Endothelial cell (in vitro differentiated cells): ENCODE measurements at places on chromosomes 3 and 15. TPM values are rescaled to one million over a fixed set of nuclear protein-coding genes. Genes with fewer than 3 reads are reported as not detected.

C2CD4A gene
- total RNA-seq, result 0.18 TPM

SHC4 gene
- 6.8 TPM for total RNA-seq

DNA sequence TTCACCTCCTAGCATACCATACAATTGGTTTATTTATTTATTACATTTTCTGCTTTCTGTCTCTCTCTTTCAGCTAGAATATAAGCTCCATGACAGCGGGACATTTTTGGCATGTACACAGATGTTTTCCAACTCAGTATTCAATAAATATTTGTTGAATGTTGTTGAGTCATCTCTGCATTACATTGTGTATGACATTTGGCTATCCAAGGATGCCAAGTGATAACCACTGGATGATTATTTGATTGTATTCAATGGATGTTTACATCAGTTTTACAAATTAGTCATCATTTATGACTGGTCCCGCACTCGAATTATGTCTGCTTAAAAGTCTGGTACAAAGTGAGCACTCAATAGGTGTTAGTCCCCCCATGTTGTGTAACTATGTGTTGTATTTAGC is 49.5 kb upstream of the STXBP5L start:
- DNase-seq, result no peak

GRK7 gene
- total RNA-seq, result 0.10 TPM

DNA sequence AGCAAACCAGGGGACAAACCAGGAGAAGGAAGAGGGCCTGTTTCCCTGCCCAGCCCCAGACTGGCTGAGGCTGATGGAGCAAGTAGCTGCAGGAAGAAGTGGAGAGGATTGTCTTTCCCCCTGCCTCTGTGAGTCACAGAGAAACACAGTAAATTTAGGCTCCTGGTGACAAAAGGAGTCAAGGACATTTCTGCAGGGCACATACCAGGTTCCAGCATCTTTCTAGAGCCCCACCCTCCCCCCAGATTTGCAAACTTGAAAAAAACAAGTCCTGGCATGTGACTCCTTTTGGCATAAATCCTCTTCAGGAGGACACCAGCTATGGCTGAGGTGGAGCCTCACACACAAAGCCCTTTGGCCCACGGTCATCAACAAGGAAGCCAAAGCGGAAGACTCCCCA is 17.8 kb downstream of the PLD1 start:
- no peak for DNase-seq

DNA sequence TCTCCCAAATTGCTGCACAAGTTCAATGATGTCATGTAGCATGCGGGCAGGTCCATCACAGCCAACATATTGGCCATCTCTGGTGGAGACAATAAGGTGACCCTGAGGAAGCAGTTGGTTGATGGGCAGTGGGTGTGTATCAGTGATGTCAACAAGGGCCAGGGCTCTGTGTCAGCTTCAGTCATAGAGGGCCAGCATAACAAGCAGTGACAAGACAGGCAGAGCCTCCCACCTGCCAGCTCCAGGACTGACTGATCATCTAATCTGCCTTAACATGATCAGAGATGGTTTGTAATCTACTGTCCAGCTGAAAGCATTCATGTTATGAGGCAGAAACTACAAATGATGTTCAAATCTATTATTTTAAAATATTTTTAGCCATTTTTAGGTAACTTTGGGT is 62.3 kb downstream of the GLB1 start:
- DNase-seq, result no peak

PPARG gene
- total RNA-seq, result 3.2 TPM

- DNase-seq, result no peak
These were observed 208.1 kb downstream of the OPA1 start for GRCh38 chr3:193801097-193801496.

DNA sequence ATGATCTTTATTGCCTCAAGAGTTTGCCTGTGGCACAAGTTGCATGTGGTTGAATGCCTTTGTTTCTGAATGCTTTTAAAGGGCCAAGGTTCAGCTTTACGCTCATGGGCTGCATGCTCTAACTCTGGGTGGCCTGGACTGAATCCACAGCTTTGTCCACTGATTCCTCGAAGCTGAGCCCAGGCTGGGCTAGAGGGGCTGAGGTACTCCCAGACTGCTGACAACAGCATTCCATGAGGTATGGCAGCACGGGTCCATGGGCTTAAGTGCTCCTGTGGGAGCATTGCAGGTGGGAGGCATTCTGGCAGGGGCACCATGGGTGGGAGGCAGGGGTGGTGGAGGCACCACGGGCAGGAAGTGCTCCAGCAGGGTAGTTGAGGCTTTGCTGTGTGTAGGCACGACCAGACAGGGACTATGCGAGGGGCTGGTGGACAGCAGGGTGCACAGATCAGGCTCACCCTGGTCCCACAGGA is 61.6 kb downstream of the GLCE start:
- DNase-seq, result no peak

DNA sequence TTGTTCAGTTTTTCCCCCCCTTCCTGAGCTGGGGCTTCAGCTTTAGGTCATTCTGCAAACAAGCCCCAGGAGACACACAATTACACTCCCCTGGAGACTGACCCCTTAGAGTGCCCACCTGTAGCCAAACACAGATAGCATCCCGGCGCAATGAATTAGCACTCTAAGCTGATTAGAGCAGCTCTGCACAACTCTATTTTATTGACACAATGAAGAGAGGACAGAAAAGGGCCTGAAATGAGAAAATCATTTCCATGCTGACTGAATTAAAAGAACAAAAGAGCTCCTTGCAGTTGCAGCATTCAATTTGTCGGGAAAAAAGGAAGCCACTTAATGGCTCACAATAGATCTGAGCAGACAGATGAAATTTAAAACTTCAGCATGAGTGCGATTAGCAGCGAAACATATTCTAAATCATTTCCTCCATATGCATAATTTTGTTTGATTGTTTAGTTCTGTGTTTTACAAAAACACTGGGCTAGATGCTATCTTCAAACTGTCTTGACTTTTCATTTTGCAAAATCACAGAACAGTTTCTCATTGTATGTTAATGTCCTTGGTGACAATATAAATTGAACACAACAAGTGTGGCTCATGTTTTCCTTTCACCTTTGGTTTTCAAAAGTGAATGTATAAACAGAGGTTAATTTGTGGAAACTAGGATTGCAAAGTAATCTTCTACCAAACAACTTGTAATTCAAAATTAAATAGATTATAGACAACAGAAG is 308.6 kb downstream of the MECOM start:
- no peak for DNase-seq

DNA sequence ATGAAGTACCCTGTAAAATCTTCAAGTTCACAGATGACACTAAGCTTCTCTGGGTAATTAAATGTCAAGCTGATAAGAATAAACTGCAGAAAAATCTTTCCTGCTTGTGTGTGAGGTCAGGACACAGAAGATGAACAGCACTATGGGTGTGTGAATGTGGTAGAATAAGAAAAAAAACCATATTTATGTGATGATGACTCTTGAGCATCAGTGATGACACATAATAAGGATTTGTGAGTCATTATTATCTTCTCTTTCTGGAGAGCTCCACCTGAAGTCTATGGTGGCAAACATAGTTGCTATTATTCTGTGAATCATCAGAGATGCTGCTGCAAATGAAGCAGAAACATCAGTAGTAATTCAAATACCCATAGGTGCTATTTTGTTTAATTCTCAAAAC is 422.4 kb downstream of the DIPK2A start:
- DNase-seq, result no peak

IGSF11 gene
- 0.18 TPM for total RNA-seq

DNA sequence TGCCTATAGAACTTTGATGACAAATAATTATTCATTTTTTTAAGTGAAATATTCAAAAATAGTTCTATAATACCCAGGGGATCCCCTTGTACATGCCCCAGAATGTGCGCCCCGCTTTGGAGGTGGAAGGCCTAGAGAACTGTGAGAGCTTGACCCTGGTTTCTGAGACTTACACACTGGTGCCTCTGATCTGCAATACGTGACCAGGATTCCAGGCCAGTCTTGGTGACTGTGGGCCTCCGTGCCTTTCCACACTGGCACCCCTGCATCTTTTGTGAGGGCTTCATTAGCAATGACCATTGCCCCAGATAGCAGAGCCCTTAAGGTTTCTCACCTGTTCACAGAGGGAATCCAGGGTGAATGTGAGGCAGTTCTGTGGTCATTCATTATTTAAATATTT is 44.0 kb downstream of the CLSTN2 start:
- DNase-seq, result no peak

GRCh38 chr3:118402971-118403370 is 631.7 kb downstream of the IGSF11 start:
- no peak for DNase-seq

LIPH gene
- total RNA-seq, result 2.5 TPM

- no peak for DNase-seq
These were observed 13.7 kb upstream of the U2SURP start for GRCh38 chr3:142987707-142988106.
